SIG-M5 (cell line): ENCODE measurements at places on chromosomes 4 and X.
A peak's percentile ranks its signal among the peaks of the same experiment; 100 is the strongest.

- DNase-seq: no peak
Measured at GRCh38 chr4:104815665-104816064, 321.0 kb upstream of the CXXC4 start.

DNA sequence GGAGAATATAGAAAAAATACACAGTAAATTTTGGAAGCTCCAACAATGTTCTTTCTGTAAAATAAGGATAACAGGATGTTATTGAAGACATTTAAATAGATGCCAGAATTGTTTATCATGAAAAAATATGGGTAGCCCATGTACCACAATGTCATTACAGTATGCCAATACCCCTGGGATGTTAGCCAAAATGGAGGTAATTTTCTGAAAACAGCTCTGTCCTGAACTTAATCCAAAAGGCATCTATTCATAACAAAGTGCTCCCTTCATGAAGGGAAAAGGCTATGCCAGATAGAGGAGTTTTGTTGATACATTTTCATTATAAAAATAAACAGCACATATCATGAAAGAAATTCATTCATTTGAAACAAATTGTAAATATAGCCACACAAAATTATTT, 1902.6 kb upstream of the AGA start:
- DNase-seq: no peak

DNA sequence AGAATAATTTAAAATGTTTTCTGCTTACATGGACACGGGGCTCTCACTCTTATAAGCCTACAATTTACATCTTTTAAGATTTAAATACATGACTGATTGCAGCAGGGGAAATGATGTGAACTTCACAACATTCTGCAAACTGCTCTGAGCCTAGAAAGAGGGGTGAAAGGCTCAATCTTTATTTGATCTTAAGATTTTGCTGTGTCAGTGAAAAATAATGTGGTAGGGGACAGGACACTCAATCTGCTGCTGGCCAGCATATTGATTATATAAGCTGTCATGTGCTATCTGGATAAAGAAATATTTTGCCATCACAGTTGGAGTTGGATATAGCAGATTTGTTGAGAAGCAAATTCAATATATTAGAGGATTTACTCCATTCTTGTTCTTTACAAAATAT, 2210.5 kb downstream of the PCDH7 start:
- no peak for DNase-seq

DNA sequence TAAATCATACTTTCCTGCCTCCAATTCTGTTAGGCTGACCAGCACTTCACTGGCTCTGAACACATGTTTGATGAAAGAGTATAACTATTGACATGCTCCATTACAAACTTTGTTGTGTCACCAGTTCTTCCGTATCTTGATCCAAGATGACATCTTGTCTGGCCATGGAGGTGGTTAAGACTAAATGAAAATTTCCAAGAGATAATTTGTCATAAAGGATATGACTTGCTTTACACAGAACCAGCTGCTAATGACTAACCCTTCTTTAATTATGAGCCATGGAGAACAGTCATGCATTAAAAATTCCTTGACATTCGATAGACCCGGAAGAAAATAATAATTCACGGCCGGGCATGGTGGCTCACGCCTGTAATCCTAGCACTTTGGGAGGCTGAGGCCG, 17.7 kb upstream of the N4BP2 start:
- no peak for DNase-seq

GRCh38 chr4:76061982-76062381, 12.5 kb upstream of the ART3 start:
- DNase-seq: peak; percentile 16

GRCh38 chr4:128519163-128519830, 231.7 kb upstream of the PGRMC2 start:
- no peak for DNase-seq

DNA sequence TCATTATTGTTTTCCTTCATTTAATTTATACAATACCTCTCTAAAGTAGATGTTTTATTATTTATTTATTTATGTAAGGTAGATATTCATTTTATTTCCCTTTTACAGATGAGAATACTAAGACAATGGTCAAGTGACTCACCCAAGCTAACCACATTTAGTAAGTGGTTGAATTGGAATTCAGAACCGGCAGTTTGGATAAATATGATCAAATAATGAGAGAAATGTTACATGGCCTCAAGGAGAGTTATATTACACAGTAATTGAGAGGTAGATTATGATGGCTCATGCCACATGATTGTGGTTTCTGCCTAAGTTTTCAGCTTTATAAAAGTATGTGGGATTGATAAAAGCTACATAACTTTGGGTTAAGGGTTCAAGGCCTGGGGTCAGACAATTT, 239.4 kb upstream of the BOD1L1 start:
- DNase-seq: no peak

- no peak for DNase-seq
Measured at GRCh38 chrX:39504850-39505259, 592.9 kb downstream of the BCOR start.

DNA sequence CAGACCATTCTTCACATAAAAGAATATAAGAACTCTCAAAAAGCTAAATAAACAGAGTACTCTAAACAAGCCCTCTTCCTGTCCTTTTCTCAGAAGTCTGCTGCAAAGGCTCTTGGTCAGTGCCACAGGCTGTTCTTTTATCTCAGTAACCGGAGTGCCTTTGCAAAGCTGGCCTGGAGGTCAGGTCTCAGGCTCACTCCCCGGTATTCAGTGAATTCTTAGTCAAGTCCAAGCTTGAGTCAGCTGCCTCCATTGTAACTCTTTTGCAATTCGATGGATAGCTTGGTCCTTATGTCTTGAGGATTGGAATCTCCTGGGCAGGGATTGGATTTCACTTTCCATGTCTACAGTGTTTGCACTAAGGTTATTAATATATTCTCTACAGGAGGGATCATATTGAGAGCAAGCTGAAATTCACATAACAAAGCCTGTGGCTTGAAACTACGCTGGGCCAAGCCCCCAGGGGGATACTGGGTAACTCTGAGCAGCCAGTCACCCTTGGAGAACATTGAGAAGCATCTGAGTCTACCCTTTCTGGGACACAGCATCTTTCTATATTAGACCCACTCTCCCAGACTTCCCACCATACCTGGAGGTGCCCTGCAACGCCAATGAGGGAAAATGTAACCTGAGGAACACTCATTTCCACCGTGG, 10.0 kb upstream of the HS6ST2 start:
- no peak for DNase-seq

DNA sequence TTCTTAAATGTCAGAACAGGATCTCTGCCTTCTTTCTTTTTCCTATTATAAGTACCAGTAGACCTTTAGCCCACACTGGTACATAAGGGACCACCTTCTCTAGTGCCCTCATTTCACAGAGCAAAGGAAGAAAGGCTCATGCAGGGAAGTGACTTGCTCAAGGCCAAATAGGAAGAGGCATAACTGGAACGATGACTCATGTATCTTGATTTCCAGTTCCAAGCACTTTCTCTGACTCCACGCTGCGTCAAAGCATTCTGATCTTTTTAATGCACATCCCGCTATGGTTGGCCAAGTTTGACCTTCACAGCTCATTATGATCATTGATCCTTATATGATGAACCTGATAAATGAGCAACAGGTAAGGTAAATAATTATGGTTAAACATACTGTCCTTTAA, 542.0 kb downstream of the GBA3 start:
- DNase-seq: no peak

GRCh38 chr4:54209617-54210016, 19.5 kb upstream of the PDGFRA start:
- DNase-seq: no peak

GRCh38 chr4:152160225-152160800, 375.6 kb downstream of the FBXW7 start:
- no peak for DNase-seq

DNA sequence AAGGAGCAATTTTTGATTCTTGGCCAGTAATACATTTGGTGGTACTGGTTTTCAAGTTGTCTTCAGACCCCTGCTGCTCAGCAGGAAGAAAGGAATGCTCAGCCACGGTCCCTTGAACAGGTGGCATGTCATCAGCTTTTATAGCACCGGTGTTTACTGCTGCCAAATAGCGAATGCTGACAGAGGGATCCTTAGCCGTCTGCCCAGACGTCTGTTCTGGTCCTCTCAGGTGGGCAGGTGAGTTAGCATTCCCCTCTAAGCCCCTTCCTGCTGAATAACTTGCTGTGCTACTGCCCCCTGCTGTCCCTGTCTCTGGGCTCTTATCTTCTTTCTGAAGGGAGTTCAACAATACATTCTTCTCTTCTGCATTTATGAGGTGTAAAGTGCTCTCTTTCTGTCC, 28.4 kb downstream of the BOD1L1 start:
- no peak for DNase-seq

GRCh38 chr4:6329478-6330383, 60.1 kb downstream of the WFS1 start:
- no peak for DNase-seq

GRCh38 chr4:37126051-37126450, 118.5 kb upstream of the NWD2 start:
- no peak for DNase-seq

GRCh38 chr4:154503598-154503997, 12.0 kb upstream of the DCHS2 start:
- DNase-seq: no peak

DNA sequence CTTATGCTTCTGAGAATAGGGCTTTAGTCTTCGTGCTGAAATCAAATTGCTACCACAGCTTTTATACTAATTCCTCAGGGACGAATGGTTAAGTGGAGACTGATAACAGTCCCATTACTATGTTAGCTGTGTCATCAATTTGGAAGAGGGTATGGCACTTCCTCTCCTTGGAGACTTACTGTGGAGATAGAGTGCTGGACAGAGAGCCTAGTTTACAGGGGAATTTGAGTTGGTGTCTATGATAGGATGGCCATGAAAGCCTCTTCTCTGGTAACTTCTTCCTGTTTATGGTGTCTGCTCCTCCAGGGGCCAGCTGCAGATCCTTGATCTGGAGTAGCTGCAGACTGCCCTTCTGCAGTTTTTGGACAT, 167.7 kb downstream of the ZNF518B start:
- no peak for DNase-seq

DNA sequence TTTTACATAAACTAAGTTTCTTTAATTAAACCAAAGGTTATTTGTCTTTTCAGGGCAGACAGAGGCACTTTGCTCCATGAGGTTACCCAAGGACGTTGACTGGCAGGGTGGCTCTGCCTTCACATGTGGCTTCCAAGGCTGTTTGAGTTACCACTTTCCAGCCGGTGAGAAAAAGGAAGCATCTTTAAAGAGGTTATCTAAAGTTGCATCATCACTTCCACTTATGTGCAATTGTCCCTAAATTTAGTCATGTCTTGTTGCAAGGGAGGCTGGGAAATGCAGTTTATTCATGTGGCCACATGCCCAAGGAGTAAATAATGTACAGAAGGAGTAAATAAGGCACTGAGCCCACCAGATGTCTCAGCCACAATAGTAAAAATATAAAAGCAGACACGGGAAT, 29.0 kb upstream of the RAP1GDS1 start:
- DNase-seq: peak; percentile 84

GRCh38 chr4:113335746-113336145, 286.3 kb downstream of the ANK2 start:
- DNase-seq: no peak

DNA sequence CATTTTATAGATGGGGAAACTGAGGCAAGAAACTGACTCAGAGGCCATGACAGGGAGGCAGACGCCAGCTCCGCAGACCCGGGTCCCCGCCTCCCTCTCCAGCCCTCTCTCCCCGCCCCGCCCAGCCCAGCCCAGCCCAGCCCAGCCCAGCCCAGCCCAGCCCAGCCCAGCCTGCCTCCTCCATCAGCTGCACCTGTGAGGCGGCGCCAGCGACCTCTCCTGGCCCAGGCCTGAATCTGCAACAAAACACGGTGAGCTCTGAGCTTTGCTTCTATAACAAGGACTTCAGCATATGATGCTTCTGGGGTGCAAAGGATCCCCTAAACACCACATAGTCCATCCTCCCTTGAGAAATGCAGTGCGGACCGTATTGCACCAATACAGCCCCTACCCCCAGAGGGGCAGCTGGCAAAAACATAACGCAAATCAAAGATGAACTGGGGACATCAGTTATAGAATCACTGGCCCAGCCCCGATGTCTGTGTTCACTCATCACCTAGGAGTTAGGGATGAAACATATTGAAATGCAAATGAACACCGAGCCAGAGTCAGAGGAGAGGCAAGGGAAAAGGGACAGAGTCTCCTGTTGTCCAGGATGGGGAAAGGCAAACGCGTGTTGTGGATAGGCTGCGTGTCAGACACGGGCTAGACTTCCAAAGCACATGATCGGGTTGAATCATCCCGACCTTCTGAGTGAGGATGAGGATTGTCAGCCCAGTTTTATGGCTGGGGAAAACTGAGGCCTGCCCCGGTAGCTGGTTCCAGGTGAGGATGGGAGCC, 216.1 kb upstream of the PSAPL1 start:
- no peak for DNase-seq

DNA sequence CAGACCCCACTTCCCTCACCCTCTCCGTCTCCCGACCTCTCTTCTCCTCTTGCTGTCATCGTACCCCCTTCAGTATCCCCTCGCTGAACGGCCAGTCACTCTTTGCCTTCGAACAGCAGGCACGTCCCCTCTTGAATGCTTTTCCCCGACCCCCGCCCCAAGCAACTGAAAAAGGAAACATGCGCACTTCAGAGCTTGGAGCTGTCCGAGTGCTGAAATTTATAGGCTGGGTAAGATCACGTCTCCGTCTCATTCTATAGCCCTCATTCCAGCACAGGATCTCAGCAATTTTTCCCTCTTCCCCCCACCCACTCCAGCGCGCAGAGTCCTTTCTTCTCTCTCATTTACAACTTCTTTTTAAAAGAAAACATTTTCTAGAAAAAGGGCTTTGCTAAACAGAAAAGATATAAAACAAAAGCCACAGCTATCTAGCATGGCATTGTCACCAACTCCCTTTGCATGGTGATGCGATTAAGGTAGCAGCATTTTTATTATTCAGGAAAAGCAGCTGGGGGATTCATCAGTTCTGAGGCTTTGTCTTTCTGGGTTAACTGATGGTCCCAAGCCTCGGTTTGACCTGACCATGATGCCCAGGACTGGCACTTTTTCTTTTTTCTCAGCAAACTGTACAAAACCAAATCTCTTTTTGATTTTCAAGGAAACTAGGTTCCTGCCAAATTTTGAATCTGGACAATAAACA, at the start of gene GLRA2:
GLRA2 (plus strand) TSS at position 247 of the 700 bp plus-strand sequence. CDS start 522 bp downstream, outside the sequence.
- no peak for DNase-seq

GRCh38 chrX:71632923-71633657, 14.8 kb upstream of the CXCR3 start:
- no peak for DNase-seq

DNA sequence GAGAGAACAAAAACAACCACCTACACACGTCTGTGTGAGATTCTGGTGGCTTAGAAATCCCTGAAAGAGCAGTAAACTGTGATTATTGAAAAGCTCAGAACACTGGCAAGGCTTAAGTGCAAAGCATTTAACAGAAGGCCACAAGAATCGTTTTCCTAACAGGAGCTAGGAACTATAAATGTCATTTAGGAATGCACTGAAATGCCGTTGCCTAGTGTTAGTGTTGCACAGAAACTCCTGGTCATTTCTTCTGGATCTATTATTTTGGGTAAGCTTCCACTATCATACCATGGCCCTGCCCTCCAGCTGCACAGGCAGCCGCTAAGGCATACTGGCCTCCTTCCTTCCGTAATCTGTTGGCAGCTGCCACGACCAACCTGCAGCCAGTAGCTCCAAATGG, 923.2 kb downstream of the NLGN4X start:
- no peak for DNase-seq

- DNase-seq: peak; percentile 46
Measured at GRCh38 chr4:10117359-10118047, 904 bp upstream of the WDR1 start.
